Stimulated activated naive CD4-positive, alpha-beta T cell treated with Interleukin-2 at 50 U/mL for 16 hours (primary cell): ENCODE measurements at places on chromosomes 6 and 20.

GRCh38 chr20:41393705-41394066, 27.1 kb upstream of the EMILIN3 start:
- no peak for DNase-seq

DNA sequence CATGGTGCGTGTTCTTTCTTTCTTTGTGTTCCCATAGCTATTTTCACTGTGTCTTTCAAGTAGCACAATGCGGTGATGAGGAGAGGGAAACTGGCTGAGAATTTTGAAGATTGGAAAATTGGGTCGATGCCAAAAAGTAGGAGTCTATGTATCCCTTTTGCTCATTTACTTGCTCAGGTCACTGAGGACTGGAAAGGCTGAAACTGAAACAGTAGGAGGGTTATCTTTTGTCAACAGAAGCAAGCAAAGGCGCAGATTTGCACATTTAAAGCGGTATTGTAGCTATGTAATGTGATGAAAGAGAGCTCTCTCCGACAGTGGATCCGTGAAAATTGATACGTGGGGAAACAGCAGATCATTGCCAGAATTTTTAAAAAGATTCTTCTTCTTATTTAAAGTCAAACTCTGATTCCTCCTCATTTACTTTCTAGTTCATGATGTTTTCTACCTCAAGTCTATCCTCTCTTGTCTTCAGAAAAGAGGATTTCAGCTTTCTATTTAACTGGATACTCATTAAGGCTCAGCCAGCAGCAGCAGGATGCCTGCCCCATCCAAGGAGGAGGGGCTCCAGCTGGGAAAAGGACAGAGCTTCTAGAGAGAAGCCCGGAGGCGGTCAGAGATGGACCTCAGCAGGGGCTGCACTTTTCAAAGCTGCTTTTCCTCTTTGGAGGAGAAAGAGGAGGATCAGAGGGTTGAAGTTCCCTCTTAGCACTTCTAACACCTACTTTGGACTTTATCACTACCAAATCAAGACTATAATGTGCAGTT, 15.9 kb upstream of the FYN start:
- no peak for DNase-seq

DNA sequence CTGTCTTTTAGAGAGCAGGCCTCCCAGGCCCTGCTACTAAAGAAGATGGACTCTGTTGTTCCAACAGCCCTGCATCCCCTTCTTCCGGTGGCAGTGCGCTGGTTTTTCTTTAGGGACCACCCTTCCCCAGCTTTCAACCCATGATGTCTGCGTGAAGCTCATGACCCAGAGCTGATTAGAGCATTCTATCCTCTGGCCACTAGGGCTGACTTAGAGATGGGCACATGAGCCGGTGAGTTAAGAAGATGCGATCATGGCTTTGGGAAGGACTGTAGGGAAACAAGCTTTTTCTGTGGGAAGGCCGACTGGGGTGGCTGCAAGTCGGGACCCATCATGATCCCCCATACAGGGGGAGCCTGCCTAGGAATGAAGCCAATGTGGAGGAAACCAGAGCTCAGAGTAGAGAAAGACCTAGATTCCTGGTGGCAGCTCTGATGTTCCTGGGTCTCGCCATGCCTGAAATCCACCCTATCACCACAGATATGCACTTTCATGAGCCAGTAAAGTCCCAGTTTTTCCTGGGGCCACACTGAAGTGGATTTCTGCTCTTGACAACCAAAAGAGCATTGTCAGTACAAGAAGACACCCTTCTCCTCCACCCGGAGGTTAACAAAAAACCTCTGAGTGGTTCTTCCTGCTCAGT, 29.1 kb upstream of the STX16 start:
- DNase-seq = no peak

DNA sequence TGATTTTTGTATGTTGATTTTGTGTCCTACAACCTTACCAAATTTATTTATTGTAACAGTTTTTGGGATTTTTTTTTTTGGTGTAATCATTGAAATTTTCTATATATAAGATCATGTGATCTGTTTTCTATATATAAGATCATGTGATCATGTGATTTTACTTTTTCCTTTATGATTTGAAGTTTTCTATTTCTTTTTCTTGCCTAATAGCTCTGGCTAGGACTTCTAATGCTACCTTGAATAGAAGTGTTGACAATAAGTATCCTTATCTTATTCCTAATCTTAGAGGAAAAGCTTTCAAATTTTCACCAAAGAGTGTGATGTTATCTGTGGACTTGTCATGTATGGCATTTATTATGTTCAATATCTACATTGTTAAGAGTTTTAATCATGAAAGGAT, 69.7 kb downstream of the TNFAIP3 start:
- no peak for DNase-seq

GRCh38 chr20:11012975-11013374, 339.2 kb upstream of the JAG1 start:
- DNase-seq = no peak

GRCh38 chr20:50385733-50386640, 124.2 kb upstream of the PTPN1 start:
- DNase-seq = peak; percentile 22

- no peak for DNase-seq
Measured at GRCh38 chr20:47506335-47506734, 4.6 kb downstream of the NCOA3 start.

DNA sequence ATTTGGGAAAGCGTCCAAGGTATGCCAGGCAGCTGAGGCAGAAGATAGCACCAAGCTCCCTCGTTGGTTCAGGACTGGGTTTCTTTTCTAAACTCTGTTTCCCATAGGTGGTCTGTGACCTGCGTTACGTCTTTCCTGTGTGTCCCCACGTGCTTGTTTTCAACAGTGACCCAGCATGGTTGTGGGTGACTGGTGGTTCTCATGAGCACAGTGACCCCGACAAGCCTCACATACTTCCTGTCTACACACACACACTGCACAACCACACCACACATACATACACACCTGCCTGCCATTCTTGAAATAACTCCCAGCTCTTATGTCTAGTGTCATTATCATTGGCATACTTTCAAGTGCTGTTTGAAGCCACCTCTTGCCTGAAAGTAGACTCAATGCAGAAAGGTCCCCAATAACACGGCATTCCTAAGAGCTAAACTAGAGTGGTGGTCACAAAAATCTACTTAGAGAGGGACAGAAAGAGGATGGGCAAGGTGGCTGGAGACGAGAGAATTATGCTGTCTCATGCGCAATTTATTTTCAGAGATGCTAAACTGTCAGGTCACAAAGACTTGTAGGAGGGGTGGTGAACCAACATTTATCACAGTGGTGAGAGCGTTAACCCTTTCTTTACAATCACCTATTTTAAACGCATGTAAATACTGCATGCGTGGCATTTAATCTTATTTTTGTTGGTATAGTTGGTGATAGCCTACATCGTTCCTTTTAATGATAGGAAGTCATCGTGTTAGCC, 66.7 kb downstream of the GCNT2 start:
- no peak for DNase-seq

- no peak for DNase-seq
Measured at GRCh38 chr6:18412068-18412467, 24.9 kb downstream of the RNF144B start.

GRCh38 chr6:41670703-41671360, 32.6 kb downstream of the MDFI start:
- DNase-seq = no peak
